ENCODE measurements at places on chromosomes 4 and X.

DNA sequence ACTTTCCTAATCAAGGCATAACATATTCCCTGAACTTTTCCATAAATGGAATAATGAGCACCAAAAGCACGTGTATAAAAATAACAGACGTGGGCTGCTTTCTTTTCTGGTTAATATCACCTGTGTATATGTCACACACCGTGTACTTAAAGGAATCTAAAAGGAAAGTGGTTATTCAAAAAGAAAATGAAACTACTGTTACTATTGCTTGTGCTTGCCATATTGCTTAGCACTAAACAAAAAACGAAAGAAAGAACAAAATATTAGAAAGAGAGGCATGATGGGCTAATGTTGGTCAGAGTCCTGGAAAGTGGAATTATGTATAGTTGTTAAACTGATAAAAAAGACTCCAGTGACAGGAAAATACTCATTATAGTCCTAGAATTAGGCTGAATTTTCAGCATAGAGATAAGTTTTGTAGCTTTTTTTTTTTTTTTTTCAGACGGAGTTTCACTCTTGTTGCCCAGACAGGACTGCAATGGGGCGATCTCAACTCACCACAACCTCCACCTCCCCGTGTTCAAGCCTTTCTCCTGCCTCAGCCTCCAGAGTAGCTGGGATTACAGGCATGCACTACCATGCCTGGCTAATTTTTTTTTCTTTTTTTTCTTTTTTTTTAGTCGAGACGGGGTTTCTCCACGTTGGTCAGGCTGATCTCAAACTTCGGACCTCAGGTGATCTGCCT is 123.2 kb downstream of the PABPC4L start:
- DNase-seq: no peak

DNA sequence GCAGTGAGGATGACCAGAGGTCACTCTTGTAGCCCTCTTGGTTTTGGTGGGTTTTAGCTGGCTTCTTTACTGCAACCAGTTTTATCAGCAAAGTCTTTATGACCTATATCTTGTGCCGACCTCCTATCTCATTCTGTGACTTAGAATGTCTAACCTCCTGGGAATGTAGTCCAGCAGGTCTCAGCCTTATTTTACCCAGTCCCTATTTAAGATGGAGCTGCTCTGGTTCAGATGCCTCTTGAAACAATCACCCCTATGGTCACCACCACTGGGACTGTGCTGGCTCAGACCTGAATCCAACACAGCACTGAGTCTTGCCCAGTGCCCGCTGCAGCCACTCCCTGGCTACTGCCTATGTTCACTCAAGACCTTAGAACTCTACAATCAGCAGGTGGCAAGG is 49.4 kb downstream of the MCUB start:
- DNase-seq: no peak

GRCh38 chr4:89316931-89317366 is 9.3 kb upstream of the GPRIN3 start:
- DNase-seq: no peak

- DNase-seq: no peak
These were observed 71.5 kb downstream of the PLS3 start for GRCh38 chrX:115632455-115632854.

DNA sequence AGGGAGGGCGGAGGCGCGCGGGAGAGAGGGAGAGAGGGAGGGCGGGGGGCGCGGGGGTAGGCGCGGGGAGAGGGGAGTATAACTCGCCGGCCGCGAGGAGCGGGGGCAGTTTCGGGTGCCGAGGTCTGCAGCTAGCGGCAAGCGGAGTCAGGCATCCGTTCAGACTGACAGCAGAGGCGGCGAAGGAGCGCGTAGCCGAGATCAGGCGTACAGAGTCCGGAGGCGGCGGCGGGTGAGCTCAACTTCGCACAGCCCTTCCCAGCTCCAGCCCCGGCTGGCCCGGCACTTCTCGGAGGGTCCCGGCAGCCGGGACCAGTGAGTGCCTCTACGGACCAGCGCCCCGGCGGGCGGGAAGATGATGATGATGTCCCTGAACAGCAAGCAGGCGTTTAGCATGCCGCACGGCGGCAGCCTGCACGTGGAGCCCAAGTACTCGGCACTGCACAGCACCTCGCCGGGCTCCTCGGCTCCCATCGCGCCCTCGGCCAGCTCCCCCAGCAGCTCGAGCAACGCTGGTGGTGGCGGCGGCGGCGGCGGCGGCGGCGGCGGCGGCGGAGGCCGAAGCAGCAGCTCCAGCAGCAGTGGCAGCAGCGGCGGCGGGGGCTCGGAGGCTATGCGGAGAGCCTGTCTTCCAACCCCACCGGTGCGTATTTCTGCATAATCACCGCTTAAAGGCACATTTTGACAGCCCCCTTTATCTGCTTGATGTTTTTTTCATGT is at the start of gene POU4F2:
POU4F2 (plus strand) TSS at position 108 of the 720 bp plus-strand sequence; CDS start at position 356, 248 bp downstream.
- DNase-seq: no peak

DNA sequence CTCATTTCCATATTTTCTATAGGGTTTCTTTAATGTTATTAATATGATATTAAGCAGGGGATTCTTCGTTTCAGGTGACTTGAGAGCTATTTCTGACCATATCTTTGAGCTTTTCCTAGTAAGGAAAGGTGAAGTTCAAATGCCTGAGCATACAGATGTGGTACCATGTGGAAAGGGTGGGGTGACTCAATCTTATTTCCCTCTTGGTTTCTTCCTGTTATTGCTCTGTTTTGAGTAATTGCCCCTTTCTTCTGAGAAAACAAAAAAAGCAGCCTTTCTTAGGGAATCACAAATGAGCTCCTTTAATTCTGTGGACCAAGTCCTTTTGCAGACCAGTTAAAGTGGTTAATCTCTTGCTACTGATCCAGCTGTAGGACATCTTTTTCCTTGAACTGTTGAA is 41.0 kb upstream of the AGA start:
- no peak for DNase-seq

- DNase-seq: no peak
These were observed 1153.3 kb upstream of the PABPC4L start for GRCh38 chr4:135354876-135355275.

DNA sequence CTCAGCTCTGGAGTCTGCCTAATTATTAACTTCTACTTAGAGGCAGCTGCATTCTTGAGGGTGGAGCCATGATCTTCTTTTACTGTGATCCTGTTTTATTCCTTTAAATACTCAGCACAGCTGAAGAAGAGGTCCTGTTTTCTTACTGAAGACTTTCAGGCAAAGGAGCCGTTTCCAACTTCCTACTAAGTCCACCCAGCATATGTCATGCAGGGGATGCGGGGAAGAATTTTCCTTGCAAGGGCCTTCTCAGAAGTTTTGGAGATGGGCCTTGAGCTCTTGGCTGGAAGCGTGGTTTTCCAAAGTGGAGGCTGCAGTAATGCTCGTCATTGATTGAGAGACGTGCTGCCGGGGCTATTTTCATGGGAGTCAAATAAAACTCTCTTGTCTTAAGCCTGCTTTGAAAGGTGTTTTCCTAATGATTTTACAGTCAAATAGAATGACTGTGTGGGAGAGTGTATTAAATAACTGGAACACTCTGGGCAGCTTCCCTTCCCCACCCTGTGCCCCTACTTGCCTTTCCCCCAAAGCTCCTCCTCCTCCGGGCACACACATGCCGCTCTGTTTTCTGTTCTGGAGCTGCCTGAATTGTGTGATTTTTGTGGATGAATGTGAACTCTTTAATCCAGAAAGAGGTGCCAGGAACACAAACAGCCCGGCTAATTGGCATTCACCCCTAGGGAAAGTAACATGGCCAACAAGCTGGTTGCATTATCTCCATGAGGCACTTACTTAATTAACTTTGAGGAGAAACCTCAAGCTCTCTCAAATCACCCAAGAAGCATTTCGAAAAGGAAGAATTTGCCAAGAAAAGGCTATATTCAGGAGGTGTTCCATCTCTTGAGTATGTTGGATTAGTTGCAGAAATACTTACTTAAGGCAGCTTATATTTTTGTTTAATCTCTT is 28.1 kb downstream of the FGF2 start:
- DNase-seq: no peak

DNA sequence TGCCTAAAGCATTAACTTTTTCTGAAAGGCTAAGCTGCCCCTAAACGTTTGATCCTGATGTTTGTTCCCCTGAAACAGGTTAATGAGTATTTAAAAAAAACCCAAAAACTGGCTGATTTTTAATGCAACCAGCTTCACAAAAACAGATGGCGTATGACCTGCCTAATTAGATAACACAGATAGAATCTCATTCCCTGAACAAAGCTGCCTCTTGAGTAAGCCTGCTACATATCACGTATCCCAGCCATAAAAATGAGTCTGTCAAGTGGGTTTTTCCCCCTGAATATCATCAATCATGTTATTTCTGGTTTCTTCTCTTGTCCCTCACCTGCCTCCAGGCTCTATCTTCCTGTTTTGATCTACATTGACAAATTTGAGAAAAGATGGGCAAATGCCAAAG is 154.2 kb upstream of the FAM9B start:
- no peak for DNase-seq

GRCh38 chr4:7159923-7160322 is 32.4 kb upstream of the SORCS2 start:
- no peak for DNase-seq

- no peak for DNase-seq
These were observed 116.4 kb upstream of the IGSF1 start for GRCh38 chrX:131405497-131405896.

DNA sequence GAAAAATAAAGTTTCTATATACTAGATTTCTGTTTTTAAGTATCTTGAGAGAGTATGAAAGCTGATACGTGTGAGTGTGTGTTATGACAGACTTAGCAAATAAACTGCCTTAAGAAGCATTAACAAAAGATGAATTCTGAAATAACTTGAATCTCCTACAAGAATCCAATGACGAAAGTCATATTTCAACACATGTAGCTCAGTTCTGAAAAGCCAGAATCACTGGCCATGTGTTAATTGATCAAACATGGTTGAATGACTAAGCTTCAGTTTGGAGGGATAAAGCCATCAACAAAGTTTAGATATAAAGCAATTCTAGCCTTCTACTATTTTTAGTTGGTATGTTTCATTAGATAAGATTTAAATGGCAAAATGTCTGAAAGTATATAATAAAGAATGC is 88.5 kb upstream of the ETNPPL start:
- no peak for DNase-seq

GRCh38 chr4:170110285-170110672 is 20.5 kb upstream of the AADAT start:
- DNase-seq: no peak

GRCh38 chr4:190016369-190017289 is 10.4 kb downstream of the FRG2 start:
- DNase-seq: no peak

DNA sequence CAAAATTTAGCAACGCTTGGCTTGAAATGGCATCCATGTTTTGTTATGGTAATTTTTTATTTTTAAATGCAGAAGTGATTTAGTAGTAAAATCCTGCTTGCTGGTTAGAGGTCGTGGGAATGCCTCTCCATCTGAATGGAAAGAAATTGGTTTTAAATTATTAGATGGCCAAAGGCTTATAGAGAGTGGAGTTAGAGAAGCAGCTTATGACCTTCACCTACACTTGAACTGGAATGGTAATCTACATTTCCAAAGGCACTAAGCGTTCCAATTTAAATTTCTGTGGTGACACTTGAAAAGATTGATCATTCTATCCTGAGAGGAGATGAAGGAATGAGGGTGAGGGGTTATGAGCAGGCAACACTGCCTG is 280.7 kb downstream of the RAPGEF2 start:
- DNase-seq: no peak

GRCh38 chrX:104854188-104854587 is 288.2 kb downstream of the IL1RAPL2 start:
- no peak for DNase-seq

- DNase-seq: no peak
These were observed 723.9 kb downstream of the SH3BGRL start for GRCh38 chrX:81925812-81926211.

- DNase-seq: no peak
These were observed 44.5 kb downstream of the MAGEB16 start for GRCh38 chrX:35842674-35843073.

GRCh38 chr4:140653718-140654494 is 85.1 kb upstream of the UCP1 start:
- no peak for DNase-seq

GRCh38 chrX:20515841-20516461 is 249.2 kb upstream of the RPS6KA3 start:
- no peak for DNase-seq

DNA sequence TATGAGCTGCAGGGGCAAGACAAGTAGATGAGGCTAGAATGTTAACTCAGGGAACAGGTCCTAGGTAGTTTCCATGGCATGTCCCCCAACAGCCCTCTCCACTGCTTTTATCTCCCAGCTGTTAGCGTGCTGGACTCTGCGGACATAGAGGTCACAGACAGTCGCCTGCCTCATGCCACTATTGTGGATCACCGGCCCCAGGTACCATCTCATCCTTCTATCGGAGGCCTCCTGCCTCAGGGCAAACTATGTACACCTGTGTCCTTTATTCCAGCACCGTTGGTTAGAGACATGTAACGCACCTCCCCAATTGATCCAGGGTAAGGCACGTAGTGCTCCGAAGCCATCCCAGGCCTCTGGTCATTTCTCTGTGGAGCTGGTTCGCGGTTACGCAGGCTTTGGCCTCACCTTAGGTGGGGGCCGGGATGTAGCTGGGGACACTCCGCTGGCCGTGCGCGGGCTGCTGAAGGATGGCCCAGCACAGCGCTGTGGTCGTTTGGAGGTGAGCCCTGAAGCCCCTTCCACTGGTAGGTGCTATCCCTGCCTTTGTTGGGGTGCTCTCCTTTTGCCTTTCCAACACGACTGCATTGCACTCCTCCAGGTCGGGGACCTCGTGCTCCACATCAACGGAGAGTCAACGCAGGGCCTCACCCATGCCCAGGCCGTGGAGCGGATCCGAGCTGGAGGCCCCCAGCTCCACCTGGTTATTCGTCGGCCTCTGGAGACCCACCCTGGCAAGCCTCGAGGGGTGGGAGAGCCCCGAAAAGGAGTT is 2.2 kb downstream of the MAGIX start:
- DNase-seq: no peak

DNA sequence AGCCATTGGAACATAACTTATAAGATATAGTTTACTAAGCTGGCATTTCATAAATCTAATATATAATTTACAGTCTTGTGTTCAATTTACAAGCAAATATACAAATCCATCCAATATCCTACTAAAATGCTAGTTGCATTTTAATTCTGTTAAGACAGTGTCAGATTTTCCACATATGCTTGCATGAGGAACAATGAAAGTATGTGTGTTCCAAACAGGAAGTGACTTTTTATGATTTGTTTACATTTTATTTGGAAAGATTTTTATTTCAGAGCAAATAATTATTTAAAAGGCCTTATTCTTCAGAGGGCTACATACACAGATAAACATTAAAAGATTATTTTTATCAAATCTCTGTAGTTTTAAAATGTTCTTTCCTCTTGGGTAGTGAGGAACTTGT is 130.1 kb downstream of the KLHL34 start:
- no peak for DNase-seq

Measured in activated CD4-positive, CD25-positive, alpha-beta regulatory T cell (primary cell).